ENCODE measurements at places on chromosomes 3 and 15.

- DNase-seq = no peak
Observed at GRCh38 chr3:189632242-189632641, 1.1 kb downstream of the TP63 start.

DNA sequence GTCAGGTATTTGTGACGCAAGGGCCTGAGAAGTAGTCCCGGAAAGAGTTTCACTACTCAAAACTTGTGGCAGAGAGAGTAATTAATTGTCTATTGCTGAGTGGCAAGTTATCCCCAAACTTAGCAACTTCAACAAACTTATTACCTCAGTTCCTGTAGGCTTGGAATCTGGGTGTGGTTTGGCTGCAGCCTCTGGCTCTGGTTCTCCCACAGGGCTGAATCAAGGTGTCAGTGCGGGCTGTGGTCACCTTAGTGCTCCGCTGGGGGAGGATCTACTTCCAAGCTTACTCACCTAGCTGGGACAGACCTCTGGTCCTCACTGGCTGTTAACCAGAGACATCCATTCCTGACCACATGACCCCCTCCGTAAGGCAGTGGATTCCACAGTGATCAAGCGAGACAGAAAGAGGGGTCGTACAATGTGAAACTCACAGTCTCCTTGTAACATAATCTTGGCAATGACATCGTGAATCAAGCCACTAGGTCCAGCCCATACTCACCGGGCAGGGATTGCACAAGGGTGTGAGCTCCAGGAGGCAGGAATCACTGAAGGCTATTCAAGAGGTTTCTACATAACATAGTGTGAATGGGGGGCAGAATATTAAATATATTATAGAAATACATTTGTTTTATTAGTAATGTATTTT is 138.3 kb downstream of the RYR3 start:
- no peak for DNase-seq

DNA sequence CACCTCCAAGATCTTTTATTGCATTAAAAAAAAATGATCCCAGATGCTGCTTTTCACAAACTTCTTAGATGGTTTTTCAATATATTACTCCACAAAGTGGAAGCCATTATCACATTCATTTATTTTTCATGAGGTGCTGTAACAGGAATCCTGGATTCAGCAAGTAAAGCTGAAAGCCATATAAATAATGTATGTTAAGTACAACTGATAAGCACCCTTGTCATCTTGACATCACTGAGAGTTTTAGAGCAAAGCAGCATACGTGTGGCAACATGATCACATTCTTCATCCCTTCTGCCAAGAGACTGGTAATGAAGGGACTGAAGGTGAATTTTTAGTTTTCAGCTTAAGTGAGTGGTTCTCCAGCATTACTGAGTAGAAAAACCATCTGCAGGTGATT is 44.9 kb upstream of the LRRFIP2 start:
- no peak for DNase-seq

GRCh38 chr15:31235311-31236183 is 91.1 kb upstream of the KLF13 start:
- no peak for DNase-seq

DNA sequence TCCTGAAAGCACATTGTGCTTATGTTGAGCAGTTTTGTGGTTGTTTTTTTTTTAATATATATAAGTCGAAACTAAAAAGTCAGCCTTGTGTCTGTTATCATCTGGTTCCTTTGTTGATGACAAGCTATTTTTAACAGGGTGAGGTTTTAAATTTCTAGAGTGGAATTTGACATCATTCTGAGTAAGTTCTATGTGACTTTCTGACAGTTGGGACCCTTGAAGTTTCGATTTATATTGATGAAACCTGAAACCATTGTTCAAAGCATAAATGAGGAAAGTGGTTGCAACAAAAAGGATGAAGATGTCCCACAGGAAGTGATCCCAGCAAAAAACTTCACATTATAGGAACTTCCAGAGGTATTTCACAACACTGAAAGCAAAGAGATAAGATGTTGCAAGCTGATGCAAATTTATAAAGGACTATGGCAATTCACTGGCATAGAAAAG is 94.0 kb downstream of the CYP19A1 start:
- DNase-seq = no peak

GRCh38 chr3:45171283-45171682 is 25.1 kb upstream of the CDCP1 start:
- DNase-seq = no peak

- no peak for DNase-seq
Observed at GRCh38 chr15:99545605-99546004, 20.2 kb upstream of the MEF2A start.

DNA sequence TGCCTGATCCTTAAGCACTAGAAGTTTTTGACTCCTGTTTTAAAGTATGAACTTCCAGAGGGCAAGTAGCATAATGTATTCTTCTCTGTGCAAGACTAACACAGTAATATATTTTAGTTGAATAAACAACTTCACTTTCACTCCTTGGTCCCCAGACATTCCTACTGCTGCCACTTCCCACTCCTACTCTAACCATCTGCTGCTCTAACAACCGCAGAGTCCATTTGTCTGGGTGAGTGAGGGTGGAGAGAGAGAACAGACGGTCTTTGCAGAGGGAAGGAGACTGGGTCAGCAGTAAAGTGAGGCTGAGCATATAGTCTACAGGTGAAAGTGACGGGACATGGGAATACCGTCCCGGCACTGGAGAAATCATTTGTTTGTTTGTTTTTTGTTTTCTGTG is 301.0 kb upstream of the SLCO3A1 start:
- no peak for DNase-seq

- DNase-seq = peak; percentile 70
Observed at GRCh38 chr3:129626744-129627349, 20.4 kb upstream of the PLXND1 start.

- DNase-seq = no peak
Observed at GRCh38 chr3:7779331-7779730, 722.3 kb upstream of the LMCD1 start.

DNA sequence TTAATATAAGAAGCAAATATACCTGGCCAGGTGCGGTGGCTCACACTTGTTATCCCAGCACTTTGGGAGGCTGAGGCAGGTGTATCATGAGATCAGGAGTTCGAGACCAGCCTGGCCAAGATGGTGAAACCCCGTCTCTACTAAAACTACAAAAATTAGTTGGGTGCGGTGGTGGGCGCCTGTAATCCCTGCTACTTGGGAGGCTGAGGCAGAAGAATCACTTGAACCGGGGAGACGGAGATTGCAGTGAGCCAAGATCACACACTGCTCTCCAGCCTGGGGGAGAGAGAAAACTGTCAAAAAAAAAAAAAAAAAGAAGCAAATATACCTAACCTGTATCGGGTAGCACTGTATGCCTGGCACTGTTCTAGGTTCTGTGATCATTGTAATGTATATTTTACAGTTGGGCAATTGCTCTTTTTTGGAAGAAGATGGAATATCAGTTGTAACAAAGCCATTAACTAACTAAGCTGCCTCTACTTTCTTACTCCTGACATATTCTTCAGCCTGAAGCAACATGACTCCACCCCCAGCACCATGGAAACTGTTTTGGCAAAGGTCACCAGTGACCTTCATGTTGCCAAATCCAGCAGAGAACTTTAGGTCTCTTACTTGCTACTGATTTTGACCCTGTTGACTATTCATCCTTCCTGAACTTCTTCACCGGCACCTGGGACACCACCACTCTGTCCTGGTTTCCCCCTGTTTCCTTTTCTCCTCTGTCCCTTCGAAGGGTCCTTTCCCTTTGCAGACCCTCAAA is 203.8 kb downstream of the RPLP1 start:
- DNase-seq = no peak

DNA sequence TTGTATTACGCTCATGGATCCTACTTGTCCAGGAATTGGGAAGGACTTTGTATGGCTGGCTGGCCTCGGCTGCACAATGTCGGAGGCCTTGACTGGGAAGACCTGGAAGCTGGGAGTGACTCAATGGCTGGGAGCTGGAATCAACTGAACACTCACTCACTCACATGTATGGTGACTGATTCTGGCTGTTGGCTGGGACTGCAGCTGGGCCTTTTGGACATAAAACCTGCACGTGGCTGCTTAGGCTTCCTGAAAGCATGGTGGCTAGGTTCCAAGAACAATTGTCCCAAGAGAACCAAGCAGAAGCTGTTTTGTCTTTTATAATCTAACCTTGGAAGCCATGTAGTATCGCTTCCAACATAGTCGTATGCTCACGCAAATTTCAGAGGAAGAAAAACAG is 38.0 kb upstream of the CMTM8 start:
- DNase-seq = no peak

- DNase-seq = no peak
Observed at GRCh38 chr3:98800401-98800800, 37.3 kb downstream of the ST3GAL6 start.

GRCh38 chr3:139468399-139468798 is 7.9 kb downstream of the RBP2 start:
- DNase-seq = no peak

DNA sequence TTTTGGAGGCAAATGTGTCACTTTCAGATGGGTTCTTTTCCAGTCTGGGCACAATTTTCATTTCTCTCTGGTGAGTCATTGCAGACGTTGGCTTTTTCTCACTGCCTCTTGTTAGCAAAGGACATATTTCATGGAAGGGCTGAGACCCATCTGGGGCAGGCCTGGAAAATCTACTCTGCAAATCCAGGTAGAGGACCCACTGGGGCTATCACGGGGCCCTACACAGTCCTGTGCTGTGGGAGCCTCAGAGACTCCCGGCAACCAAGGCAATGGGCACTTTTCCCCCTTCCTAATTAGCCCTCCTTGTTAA is 58.0 kb downstream of the HRH1 start:
- DNase-seq = no peak

DNA sequence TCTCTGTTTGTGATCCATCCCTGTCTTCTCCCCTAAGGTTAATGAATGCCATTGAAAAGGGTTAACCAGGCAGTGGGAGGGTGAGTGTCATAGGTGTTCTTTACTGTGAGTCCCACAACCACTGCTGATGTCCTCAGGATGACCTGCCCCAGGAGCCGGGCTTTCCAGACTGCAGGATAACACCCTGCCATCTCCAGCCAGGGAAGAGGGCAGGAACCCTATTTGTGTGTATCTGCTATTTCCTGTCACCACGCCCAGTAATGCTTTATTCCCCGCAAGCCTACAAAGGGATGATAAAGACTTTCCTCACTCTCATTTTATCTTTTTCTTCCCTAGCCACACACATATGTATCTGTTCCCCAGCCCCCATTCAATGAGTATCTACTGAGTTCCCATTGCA is 15.6 kb upstream of the CTXND1 start:
- DNase-seq = no peak

DNA sequence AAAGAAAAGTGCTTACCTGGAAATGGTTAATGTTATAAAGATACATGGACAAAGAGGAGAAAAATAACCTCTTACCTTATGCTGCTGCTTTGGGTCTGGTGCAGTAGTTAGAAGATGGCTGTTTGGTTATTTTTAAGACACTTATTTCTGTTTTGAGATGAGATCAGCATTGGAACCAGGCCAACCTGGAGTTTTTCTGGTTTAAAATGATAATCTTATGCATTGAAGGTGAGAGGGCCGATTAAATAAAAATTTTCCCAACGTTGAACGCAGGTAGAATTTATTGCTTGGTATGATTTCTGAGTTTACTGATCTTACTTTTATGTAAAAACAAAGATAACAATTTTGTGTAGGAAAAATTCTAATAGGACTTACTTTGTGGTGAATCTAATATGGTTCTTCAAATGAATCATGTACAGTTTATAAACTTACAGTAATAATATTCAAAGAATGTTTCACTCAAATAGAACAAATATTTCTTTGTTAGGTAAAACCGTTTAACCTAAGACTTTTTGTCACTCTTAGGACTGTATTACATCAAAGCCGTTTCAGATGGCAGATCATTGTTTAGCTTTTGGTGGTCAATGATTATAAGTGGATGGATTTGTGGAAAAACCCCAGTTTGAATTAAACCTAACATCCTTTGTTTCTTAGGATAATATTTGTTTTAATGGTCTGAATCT is 14.9 kb downstream of the UBE2E2 start:
- DNase-seq = no peak

DNA sequence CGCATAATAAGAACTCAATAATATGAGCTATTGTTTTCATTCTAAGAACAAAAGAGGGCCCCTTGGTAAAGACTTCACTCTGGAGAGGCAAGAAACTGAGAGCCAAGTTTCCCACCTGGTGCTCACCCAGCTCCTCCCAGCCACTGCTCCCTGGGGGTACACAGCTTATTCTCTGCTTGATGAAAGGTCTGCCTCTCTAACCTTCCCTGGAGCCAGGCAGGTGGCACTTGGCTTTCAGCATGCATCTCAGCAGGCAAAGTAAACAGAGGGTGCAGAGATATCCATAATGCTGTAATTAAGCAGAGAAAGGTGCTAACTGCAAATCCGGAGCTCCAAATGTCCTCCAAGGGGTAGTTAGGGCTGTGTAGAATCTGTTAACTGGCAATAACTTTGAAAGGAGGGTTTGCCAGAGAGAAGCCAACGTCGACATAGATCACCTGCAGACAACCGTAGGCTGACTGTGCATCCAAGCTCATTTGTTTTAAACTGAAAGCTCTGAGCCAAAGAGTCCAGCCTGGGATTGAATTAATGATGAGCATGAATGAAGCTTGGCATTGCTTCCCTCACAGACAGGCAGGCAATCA is 159.6 kb upstream of the PROK2 start:
- no peak for DNase-seq

All from KBM-7 (cell line).